Central memory CD8-positive, alpha-beta T cell (primary cell): ENCODE measurements at places on chromosomes 11 and 22.

GRCh38 chr11:11987503-11988022 is 20.9 kb downstream of the DKK3 start:
- H3K27me3 ChIP-seq: peaks cover 8% of the 10 kb centered on the region
- H3K4me3 ChIP-seq: no peak overlapping the region
- peak; percentile 41 for DNase-seq
- H3K27ac ChIP-seq: peak overlapping the region; percentile 86
- peaks cover 32% of the 10 kb centered on the region for H3K4me1 ChIP-seq

GRCh38 chr11:92300876-92301275 is 76.3 kb downstream of the FAT3 start:
- peaks cover 3% of the 10 kb centered on the region for H3K36me3 ChIP-seq
- DNase-seq: no peak
- H3K27ac ChIP-seq: no peak overlapping the region
- H3K4me1 ChIP-seq: no peaks in the 10 kb centered on the region

- no peak for DNase-seq
- H3K27me3 ChIP-seq: no peaks in the 10 kb centered on the region
- H3K36me3 ChIP-seq: no peaks in the 10 kb centered on the region
- H3K4me3 ChIP-seq: no peak overlapping the region
- no peaks in the 10 kb centered on the region for H3K4me1 ChIP-seq
- no peak overlapping the region for H3K27ac ChIP-seq
Observed at GRCh38 chr11:131957201-131957600, 586.8 kb downstream of the NTM start.

DNA sequence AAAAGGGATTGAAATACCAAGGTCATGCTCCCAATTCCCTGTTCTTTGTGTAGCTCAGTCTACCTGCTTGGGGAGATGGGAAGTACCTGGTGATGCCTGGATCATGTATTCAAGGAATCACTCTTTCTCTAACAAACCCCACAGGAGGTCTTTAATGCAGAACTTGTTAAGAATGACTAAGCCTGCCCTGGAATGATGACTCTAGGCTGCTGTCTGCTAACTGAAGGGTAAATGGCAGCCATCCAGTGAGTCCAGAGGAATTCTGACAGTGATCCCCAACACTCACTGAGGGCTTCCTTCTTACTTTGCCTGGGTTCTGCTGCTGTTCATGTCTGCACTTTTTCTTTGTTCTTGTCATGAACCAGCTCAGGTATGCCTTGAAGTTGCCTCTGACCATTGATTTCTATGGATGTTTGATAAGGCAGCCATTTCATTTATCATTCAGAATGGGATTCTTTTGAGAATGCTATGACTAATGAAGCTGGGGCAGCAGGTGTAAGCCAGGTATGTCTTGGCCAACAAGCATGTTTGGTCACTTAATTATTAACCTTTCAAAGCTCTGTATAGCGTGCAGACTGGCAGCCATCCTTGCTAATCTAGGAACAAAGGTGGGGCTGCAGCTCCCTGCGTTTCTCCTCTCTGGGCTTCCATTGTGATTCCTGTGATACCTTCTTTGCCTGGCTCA is 11.4 kb downstream of the PRSS23 start:
- peaks cover 3% of the 10 kb centered on the region for H3K36me3 ChIP-seq
- H3K27ac ChIP-seq: no peak overlapping the region
- H3K4me3 ChIP-seq: no peak overlapping the region

GRCh38 chr11:36743039-36743438 is 145.0 kb upstream of the RAG2 start:
- H3K36me3 ChIP-seq: peaks cover 2% of the 10 kb centered on the region
- H3K27ac ChIP-seq: no peak overlapping the region
- no peaks in the 10 kb centered on the region for H3K4me1 ChIP-seq
- H3K4me3 ChIP-seq: no peak overlapping the region

DNA sequence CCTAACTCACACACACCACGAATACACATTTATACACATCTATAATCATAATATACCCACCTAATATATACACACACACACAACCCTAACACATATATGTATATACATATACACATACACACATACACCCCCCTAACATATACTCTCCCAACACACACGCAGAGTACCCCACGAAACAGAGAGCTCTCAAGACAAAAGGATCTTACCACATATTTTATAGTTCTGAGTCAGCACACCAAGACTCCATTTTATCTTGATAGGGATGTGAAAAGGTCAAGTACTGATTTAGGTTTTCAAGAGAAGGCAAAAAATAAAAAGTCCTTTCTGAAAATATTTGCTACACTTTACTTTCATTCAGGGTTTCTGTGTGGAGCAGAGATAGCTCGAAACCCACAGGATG is 1207.2 kb downstream of the LRRC4C start:
- no peaks in the 10 kb centered on the region for H3K4me1 ChIP-seq
- DNase-seq: no peak
- H3K27ac ChIP-seq: no peak overlapping the region
- no peaks in the 10 kb centered on the region for H3K27me3 ChIP-seq

DNA sequence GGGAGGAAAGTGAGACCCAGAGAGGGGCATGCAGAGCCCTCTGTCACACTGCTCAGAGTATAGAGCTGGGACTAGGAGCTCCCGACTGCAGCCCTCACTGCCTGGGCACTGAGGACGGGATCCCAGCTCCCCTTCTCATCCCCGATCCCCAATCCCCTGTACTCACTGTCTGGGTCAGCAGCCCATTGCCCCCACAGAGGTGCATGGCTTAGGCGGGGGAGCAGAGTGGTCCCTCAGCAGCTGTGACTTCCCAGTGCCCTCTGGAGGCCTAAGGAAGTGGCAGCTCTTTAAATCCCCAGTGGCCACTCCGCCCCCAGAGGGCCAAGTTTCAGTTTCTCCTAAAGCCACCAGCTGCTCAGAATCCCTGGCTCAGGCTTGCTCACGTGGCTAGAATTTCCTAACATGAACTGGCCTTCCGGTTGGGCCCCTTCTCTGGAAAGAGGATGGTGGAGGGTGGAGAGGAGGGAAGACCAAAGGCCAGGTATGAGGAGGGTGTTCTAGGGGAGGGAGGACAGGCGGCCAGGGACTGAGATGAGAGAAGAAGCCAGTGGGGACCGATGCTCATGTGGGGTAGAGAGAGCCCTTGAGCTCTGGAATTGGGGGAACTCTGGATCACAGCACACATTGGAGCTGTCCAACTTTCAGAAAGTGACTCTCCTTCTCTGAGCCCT is at the start of gene BATF2:
Gene BATF2, minus strand, starts transcription at position 262 of the 671 bp plus-strand sequence. Its CDS starts 57 bp downstream, at position 205.
- H3K36me3 ChIP-seq: no peaks in the 10 kb centered on the region
- no peak within 1 kb of the TSS for H3K27ac ChIP-seq
- DNase-seq: no peak
- H3K4me3 ChIP-seq: peak within 1 kb of the TSS; percentile 29

GRCh38 chr11:11538277-11538960 is 83.4 kb downstream of the GALNT18 start:
- H3K4me3 ChIP-seq: no peak overlapping the region
- DNase-seq: no peak
- H3K27me3 ChIP-seq: no peaks in the 10 kb centered on the region
- no peak overlapping the region for H3K27ac ChIP-seq

- H3K27me3 ChIP-seq: no peaks in the 10 kb centered on the region
- no peak overlapping the region for H3K27ac ChIP-seq
- H3K4me1 ChIP-seq: peaks cover 24% of the 10 kb centered on the region
- no peak for DNase-seq
Observed at GRCh38 chr11:67644472-67645418, 5.2 kb upstream of the TBX10 start.

- peaks cover 48% of the 10 kb centered on the region for H3K36me3 ChIP-seq
- no peak overlapping the region for H3K4me3 ChIP-seq
- H3K4me1 ChIP-seq: peaks cover 12% of the 10 kb centered on the region
- DNase-seq: no peak
- no peaks in the 10 kb centered on the region for H3K27me3 ChIP-seq
Observed at GRCh38 chr22:40270748-40271373, 75.4 kb upstream of the ADSL start.

GRCh38 chr11:86577644-86578636 is 94.5 kb downstream of the ME3 start:
- H3K27ac ChIP-seq: no peak overlapping the region
- no peaks in the 10 kb centered on the region for H3K36me3 ChIP-seq

GRCh38 chr11:36459046-36459445 is 51.0 kb downstream of the TRAF6 start:
- H3K27me3 ChIP-seq: no peaks in the 10 kb centered on the region
- peak overlapping the region; percentile 71 for H3K27ac ChIP-seq
- H3K36me3 ChIP-seq: peaks cover 43% of the 10 kb centered on the region
- no peak for DNase-seq
- H3K4me3 ChIP-seq: no peak overlapping the region

DNA sequence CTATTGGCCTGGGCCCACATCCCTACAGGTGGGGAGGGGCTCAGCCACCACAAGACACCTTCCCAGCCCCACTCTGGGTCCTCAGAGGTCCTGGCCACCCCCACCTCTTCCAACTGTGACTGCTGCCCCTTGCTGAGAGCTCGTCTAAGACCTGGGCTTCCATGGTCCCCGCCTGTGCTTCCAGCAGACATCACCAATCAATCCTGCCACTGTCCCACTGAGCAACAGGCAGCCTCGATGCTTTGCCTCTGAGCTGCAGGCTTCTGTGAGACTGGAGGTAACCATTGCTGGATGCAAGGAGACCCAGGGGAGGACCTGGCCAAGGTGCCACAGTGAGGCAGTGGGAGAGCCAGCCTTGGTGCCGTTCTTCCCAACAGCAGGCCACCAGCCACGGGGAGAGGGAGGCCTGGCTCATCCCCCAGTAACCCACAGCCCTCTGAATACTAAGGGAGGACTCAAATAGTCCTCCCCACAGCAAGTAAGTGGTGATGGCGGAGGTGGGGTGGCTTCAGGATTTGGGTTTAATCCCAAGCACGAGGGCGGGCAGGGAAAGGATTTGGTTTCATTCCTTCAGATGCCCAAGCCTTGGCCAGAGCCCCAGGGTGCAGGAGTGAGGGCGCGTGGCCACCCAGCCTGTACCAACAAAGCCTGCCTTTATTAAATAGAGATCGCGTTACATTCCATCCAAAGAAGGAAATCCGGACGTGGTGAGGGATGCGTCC is 5.5 kb upstream of the FADS3 start:
- H3K4me1 ChIP-seq: peaks cover 7% of the 10 kb centered on the region
- peak overlapping the region; percentile 26 for H3K27ac ChIP-seq

GRCh38 chr11:1823376-1824220 is 11.2 kb upstream of the SYT8 start:
- no peak overlapping the region for H3K4me3 ChIP-seq
- H3K27me3 ChIP-seq: peaks cover 14% of the 10 kb centered on the region
- H3K27ac ChIP-seq: no peak overlapping the region
- H3K36me3 ChIP-seq: no peaks in the 10 kb centered on the region
- H3K4me1 ChIP-seq: no peaks in the 10 kb centered on the region

DNA sequence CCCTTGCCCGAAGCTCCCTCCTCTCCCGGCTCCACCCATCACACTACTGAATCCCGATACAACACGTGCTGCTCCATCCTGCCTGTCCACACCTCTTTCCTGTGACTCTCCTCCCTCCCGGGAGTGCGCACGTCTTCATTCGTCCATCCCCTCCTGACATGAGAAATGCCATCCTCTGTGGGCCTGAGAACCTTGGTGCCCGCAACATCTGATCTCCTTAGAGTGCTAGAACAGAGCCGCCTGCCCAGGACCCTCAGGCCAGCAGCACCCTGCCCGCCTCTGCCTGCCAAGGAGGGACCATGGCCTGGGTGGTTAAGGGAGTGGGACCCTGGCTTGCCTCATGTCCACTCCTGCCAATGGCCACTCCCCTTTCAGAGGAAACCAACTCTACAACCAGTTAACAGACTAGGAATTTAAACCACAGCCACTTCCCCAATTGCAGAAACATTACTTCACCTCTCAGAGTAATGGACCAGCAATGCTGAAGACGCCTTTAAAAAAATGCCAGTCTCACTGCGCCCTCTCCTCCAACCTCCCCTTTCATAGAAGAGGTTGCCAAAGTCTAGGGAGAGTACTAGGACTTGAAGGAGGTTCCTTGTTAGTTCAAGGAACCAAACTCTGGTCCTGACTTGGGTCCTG is 466.3 kb downstream of the OPCML start:
- H3K27me3 ChIP-seq: peaks cover 27% of the 10 kb centered on the region
- DNase-seq: no peak
- H3K4me3 ChIP-seq: no peak overlapping the region
- H3K4me1 ChIP-seq: peaks cover 5% of the 10 kb centered on the region
- H3K27ac ChIP-seq: no peak overlapping the region
- H3K36me3 ChIP-seq: no peaks in the 10 kb centered on the region

- peak overlapping the region; percentile 42 for H3K4me3 ChIP-seq
- peaks cover 43% of the 10 kb centered on the region for H3K4me1 ChIP-seq
- H3K27me3 ChIP-seq: no peaks in the 10 kb centered on the region
Observed at GRCh38 chr22:18075720-18076497, 1.9 kb upstream of the PEX26 start.

DNA sequence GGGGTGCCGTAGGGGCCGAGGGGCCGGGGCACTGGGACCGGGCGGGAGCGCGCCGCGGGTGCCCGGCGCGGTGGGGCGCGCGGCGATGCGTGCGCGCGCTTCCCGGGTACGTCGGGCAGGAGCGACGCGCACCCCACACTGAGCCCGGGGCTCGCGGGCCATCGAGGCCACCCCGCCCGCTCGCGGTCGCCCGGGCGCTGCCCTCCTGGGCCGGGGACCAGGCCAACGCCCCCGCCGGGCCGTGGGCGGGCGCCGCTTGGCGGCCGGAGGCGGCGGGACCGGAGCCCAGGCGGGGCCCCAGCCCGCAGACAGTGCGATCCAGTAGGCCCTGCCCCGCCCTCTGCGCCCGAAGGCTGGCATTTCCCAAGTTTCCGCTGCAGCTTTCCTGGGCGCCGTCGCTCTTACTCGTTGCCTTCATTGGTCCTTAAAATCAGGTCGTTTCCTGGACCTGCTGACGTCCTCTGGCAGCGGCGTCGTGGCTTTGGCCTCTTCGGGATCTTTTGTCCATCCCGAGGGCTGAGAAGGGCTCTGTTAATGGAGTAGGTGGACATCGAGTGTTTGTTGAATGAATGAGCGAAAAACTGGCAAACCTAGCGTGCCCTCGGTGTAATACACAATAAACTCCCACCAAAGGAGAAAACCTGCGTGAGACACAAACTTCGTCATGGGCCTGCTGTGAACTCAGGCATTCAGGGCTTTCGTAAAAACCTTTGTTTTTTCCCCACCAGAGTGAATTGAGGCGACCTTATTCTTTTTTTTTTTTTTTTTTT is 638 bp downstream of the PARVA start:
- peaks cover 66% of the 10 kb centered on the region for H3K27me3 ChIP-seq
- peaks cover 8% of the 10 kb centered on the region for H3K4me1 ChIP-seq
- H3K27ac ChIP-seq: no peak overlapping the region
- no peaks in the 10 kb centered on the region for H3K36me3 ChIP-seq
- H3K4me3 ChIP-seq: peak overlapping the region; percentile 71
- DNase-seq: no peak

DNA sequence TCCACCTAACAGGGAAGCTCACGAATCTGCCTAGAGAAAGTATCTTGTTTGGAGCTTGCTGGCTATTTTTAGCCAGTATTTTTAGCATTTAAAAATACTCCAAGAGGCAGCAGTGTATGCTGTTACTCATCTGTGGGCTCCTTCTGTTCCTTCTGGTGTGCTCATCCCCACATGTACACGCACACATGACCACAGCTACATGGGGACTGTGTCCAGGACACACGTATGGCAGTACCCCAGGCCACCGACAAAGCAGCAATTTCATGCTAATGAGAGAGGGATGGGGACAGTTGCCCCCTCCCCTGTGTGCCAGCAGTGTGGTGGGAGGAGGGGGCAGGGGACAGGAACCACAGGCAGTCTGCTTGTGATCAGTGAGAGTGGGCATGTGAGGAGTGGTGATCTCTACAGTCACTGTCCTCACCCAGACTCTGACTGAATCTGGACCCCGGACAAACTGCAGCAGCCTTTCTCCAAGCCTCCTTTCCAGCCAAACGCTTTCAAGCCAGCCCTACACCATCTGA is 16.4 kb downstream of the USP2 start:
- peak overlapping the region; percentile 78 for H3K4me3 ChIP-seq
- H3K4me1 ChIP-seq: peaks cover 16% of the 10 kb centered on the region
- H3K27me3 ChIP-seq: peaks cover 80% of the 10 kb centered on the region
- no peak overlapping the region for H3K27ac ChIP-seq
- DNase-seq: no peak
- peaks cover 4% of the 10 kb centered on the region for H3K36me3 ChIP-seq
